ENCODE measurements at places on chromosomes 6 and 20.
A peak's percentile ranks its signal among the peaks of the same experiment; 100 is the strongest.

DNA sequence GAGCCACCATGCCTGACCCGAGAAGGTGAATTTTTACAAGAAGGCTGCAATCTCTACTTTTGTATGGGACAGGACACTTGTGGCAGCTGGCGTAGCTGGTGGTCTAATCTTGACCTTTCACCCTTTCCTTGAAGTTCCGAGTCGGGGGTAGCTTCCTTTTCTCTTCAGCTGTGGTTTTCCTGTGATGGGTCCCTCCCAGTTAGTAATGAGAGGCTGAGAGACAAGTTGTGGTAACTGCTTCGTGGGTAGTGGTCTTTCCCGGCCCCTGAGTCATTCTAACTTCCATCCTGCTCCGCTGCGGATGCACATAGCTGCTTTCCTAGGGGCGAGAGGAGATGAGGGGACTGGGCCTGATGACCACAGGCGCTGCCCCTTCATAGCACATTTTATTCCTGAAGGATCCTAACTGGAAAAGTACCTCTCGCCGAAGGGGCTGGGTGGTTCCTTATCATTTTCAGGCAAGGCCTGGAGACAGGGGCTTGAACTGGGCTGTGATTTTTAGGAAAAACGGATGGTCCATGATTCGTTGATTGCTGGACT lies 3.1 kb downstream of the SYNJ2 start:
- no peak for DNase-seq

DNA sequence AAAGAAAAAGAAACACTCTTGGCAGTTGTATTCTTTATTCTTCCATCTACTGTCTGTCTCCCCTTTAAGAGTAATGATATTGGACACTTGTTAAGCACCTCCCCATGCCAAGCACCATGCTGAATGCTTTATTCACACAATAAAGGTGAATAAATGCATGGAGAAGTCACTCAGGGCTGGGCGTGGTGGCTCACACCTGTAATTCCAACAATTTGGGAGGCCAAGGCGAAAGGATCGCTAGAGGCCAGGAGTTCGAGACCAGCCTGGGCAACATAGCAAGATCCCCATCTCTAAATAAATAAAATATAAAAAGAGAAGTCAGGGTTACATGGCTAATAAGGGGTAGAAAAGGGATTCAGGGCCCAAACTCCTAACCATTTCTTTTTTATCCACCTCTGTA lies 32.1 kb downstream of the CEP250 start:
- DNase-seq, result no peak

DNA sequence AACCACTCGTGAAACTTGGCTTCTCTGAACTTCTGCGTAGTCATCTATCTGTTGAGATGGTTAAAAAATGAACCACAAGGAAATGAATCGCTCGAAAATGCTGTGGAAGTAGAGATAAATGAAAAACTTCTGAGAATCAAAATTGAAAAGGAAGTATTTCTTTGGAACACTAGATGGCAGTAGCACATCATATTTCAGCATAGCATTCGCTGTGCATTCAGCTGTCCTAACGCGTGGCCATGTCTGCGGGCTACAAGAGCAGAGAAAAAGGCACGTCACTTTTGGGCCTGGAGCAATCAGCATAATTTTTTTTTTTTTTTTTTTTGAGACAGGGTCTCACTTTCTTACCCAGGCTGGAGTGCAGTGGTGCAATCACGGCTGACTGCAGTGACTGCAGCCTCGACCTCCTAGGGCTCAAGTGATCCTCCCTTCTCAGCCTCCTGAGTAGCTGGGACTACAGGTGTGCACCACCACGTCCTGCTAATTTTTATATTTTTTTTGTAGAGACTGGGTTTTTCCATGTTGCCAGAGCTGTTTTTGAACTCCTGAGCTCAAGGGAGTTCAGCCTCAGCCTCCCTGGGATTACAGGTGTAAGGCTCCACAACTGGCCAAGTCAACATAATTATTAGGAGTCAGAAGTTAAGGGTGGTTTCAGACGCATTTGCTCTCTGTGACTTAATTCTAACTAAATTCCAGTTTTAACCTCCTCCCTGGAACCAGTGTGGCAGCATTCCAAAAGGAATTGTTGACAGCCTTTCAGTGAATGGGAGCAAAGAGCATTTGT lies 8.8 kb upstream of the PERP start:
- peak; percentile 64 for DNase-seq

DNA sequence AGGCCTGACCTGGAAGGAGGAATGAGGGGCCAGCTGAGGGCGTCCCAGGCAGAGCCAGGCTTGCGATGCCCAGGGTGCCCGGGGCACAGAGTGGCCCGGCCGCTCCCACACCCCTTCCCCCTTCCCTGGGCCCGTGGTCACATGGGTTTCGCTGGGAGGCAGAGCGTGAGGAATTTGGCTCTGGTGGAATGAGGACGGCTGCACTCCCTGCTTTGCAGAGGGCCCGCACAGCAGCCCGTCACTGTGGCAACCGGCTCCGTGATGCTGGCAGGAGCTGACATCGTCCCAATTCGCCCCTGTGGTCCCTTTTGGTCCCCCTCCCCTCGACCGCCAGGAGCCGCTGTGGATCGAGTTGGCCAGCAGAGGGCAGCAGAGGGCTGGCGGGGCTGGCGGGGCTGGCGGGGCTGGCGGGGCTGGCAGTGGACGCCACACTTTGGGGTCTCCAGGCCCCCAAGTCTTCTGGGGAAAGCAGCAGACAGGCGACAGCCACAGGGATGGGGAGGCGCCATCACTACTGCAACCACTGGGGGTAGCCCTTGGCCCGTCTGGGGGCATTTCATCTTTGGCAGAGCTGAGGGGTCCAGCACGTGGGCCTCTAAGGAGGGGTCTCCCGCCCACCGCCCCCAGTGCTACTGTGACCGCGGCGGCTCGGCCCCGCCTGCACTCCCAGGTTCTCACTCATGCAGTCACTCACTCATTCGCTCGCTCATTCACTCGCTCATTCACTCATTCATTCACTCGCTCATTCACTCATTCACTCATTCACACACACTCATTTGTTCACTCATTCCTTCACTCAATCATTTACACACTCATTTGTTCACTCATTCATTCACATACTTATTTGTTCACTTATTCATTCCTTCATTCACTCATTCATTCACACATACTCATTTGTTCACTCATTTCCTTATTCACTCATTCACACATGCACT lies 49.7 kb upstream of the BHLHE23 start:
- DNase-seq, result no peak

Measured in amniotic stem cell (primary cell).